Inflammatory macrophage treated with lipopolysaccharide for 4 hours (primary cell): ENCODE measurements at places on chromosomes 3 and 15.

GRCh38 chr15:67821784-67822440, 3.4 kb upstream of the SKOR1 start:
- no peak for DNase-seq

GRCh38 chr15:31228011-31228484, 98.6 kb upstream of the KLF13 start:
- peak; percentile 45 for DNase-seq

- DNase-seq = peak; percentile 12
These were observed 111.1 kb upstream of the GBE1 start for GRCh38 chr3:81872566-81872965.

DNA sequence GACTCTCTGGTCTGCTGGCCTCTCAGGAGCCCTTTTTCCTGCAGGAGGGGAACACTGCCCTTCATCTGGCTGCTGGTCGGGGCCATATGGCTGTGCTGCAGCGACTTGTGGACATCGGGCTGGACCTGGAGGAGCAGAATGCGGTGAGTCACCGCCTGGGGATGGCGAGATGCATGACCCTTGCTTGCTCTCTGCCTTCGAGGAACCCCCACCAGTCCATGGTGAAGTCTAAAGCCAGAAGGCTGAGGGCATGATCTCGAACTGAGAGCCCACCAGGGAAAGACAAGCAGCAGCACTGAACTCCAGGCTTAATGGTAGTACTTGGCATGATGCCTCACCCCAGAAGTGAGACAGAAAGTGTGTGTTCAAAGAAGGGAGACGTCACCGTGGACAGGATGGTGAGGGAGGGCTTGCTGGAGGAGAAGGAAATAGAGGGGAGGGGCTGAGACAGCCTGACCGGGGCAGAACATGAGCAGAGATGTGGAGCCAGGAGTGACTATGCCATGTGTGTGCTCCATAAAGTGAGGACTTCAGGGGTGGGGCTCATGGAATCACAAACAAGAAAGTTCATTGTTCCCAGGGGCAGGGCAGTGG, 19.2 kb downstream of the ANKDD1A start:
- DNase-seq = no peak

- DNase-seq = no peak
These were observed 27.4 kb downstream of the METTL6 start for GRCh38 chr3:15399970-15400369.

- no peak for DNase-seq
These were observed 29.1 kb upstream of the RASA2 start for GRCh38 chr3:141457624-141458236.

- no peak for DNase-seq
These were observed at the start of gene CACNA1D for GRCh38 chr3:53493963-53494791. TSS of gene CACNA1D (plus strand) at chr3:53494611. CDS start at chr3:53495167, 556 bp downstream.

DNA sequence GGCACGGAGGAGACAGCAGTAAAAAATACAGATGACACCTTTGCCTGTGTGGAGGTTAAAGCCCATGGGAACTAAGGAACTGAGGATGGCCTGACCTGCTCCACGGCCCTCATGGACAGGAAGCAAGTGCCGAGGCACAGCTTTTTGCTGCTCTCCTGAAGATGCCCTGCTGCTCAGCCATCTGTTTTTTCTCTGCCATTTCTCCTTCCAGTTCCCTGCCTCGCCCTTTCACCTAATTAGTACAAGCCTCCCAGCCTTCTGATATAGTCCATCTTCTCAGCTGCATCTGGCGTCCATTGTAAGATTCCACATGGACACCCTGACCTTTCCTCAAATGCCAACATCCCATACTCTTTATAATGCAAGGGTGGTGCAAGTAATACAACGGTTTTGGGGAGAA, 11.8 kb upstream of the CXCR6 start:
- no peak for DNase-seq

- peak; percentile 35 for DNase-seq
These were observed 93.1 kb downstream of the C3orf70 start for GRCh38 chr3:185059766-185060165.

GRCh38 chr15:68503213-68503612, 71.2 kb upstream of the ITGA11 start:
- no peak for DNase-seq

DNA sequence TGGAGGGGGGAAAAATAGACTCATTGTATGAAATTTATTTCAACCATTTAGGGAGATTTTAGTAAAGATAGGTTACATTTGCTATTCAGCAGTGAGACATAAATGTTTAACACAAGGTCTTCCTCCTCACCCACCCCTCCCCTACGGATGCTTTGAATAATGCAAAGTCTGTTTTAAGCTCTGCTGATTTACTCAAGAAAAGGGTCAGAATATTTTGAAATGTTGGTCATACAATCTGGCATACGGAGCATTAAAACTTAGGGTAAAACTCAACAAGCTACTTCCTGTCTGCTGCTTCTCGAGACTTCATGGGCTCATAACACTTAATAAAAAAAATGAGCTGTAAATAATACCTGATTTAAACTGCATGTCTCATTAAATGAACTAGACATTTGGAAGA, 156.3 kb downstream of the WNT5A start:
- no peak for DNase-seq

DNA sequence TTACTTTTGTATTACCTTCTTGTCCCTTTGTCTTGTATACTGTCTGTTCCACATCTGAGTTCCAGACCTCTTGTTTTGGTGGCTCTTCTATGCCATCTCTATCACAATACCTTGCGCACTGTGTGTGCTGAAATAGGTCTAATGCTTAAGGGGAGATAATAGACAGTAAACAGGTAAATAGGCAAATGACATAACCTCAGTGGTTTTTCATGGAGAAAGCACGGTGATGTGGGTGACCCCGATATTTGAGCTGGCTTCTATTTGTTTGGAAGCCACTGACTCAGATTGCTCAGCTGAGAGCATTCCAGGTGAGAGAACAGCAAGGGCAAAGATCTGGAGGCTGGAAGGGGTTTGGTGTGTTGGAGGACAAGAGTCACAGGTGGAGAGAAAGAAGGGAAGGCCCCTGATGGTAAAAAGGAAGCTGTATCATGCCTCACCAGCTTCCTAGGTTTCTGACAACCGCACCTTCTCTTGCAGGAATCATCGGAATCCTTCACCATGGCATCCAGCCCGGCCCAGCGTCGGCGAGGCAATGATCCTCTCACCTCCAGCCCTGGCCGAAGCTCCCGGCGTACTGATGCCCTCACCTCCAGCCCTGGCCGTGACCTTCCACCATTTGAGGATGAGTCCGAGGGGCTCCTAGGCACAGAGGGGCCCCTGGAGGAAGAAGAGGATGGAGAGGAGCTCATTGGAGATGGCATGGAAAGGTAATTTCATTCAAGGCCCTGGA, 795 bp downstream of the MCM2 start:
- DNase-seq = no peak

DNA sequence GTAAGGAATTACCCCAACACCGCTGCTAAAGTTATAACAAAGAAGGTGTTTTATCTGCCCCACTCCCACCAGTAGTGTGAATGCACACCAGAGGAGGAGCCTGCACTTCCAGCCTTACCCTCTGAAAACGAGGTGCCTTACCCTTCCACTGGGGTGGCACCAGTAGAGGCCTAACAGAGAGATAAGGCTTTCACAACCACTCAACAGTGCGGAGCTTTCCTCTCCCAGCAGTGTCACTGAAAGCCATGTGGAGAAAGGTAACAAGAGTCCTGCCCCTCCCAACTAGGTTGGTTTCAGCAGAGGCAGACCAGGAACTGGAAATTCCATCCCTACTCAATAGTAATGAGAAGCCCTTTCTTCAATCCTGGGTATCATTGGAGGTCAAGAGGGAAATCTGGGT, 539.2 kb downstream of the VGLL3 start:
- DNase-seq = no peak

- DNase-seq = no peak
These were observed 1.1 kb downstream of the SPATA12 start for GRCh38 chr3:57061556-57061955.

DNA sequence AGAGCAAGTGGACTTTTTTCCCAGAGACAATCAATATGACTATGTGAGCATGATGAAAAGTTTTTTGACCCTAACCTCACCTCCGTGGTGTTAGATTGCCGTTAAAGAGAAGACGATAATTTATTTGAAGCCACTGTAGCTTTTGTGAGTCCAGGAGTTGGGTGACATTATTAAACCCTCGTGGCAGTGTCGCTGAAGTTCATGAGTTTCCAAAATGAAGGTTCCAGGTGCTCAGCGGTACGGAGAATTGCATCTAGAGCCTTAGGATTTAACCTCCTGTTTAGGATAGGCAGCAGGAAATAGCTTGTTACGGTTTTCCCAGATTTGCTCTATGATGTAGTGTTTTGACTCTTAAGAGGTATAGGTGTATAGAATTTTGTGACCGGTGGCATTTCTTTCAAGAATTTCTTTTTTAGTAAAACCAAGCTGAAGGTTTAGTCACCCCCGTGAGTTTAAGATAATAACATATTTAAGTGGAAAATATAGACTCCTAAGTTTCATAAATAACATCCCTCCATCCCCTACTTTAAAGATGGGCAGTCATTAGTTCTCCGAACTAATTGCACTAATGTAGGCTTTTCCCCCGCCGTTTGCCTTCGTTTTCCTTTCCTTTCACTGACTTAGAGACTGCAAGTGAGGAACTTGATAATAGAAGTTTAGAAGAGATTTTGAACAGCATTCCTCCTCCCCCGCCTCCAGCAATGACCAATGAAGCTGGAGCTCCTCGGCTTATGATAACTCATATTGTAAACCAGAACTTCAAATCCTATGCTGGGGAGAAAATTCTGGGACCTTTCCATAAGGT, 2.0 kb downstream of the SMC4 start:
- peak; percentile 72 for DNase-seq

GRCh38 chr3:115698851-115699591, 75.7 kb downstream of the GAP43 start:
- DNase-seq = no peak
